ENCODE measurements at places on chromosomes 1 and 21. TPM values are rescaled to one million over a fixed set of nuclear protein-coding genes. Genes with fewer than 3 reads are reported as not detected.
A peak's percentile ranks its signal among the peaks of the same experiment; 100 is the strongest.

TCHH gene
- total RNA-seq, result 0.20 TPM

DNA sequence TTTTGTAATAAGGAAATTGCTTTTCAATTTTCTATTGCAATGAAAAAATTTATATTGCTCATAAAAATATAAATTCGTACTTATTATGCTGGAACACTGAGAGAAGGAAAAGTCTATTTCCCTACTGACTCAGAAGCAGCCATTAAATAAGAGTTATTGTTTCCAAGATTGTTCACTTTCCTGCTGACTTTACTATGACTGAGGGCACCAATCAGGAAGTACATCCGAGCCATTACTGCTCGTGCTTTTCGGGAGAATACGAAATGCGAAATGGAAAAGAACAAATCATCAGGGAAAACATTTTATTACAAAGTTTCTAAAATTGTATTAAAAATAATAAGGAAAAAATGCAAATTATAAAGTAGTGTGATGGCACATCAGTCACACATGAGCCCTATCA, 204.8 kb downstream of the AKT3 start:
- no peak for DNase-seq

NPR1 gene
- 69.4 TPM for total RNA-seq

KIF14 gene
- 0.23 TPM for total RNA-seq

TRPM2 gene
- total RNA-seq, result 10.0 TPM

C1QB gene
- 707 TPM for total RNA-seq

- no peak for DNase-seq
Measured at GRCh38 chr21:26389971-26390641, 183.0 kb downstream of the CYYR1 start.

- no peak for DNase-seq
Measured at GRCh38 chr1:153493343-153493960, 33.0 kb upstream of the S100A7 start.

DNA sequence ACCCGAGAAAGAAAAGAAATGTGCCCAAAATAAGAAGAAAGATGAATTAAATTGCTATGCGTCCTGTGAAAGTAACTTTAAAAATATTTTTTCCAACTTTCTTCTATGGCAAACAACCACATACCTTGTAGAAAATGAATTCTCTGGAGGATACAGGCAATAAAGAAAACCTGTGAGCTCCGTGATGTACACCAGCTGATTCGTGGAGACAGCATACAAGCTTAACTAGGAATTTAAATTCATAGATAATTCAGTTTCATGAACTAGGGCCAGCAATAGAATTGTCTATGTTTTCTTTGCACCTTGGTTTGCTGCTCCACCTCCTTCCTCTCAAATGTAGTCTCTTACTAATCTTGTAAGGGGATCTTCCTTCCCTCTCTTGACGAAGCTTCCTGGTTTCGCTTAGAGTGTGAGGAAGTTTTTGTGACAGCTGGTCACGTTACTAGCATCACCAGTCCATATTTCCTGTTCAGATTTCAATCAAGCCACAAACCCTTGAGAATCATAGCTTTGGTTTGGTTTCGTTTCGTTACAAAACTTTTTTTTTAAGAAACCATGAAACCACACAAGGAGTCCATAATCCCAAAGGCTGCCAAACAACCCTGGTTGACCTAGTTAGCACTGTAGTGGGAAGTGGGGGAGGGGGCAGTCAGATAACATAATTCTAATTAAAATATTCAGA, 35.8 kb downstream of the GREM2 start:
- DNase-seq, result no peak

LRIG2 gene
- 10.9 TPM for total RNA-seq

NR1I3 gene
- total RNA-seq, result not detected

GRCh38 chr1:5424802-5425703, 567.2 kb downstream of the NPHP4 start:
- no peak for DNase-seq

DNA sequence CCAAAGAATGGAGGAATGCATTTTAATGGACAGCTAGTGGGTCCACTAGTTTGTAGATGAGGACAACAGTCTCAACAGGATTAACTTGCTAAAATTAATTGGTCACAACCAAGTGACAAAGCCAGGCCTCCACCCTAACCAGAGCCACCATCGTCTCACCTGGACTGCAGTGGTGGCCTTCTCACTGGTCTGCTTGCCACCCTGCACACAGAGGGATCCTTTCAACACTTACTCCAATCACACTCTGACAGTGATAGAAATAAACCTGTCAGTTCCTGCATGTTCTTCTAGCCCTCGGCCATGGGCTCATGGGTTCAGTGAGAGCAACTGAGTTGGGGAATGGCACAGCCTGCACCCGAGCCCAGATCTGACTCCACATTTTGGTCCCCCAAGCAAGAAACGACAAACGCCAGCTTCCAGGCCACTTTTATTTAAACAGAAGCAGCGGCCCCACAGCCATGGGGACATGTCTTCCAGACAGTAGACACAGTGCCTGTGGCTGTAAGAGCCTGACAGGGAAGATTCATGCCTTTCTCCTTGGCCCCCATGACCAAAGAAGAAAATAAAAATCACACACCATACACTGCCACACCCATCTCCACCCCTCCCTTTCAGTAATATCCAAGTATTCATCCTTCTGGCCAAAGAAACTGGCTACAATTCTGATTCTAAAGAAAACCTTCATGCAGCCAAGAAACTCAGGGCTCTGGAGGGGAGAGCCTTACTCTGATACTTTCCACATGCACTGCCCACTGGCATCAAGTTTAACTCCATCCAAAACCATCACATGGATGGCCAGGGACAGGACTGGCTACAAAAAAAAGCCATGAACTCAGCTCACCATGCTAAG, 37.6 kb downstream of the DHCR24 start:
- peak; percentile 38 for DNase-seq

- DNase-seq, result no peak
Measured at GRCh38 chr1:9166289-9167235, 37.7 kb upstream of the GPR157 start.

DNA sequence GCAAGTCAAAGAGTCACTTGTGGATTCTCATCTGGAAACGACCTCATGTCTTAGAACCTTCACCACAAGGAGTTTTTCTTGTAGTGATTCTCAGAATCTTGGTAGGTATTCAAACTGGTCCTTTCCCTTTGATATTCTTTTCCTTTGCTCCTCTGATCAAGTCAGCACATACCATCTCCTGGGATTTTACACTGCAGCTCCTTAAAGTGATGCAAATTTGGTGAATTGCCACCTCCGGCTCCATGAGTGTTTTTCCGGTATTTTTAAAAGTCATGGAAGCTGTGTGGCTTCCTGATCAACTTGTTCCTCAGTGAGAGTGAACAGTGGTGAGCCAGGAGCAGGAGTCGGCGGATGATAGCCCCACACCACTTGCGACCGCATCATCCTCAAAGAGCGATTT, 182.1 kb upstream of the DAB1 start:
- DNase-seq, result no peak

- no peak for DNase-seq
Measured at GRCh38 chr1:89519779-89520358, 4.8 kb upstream of the LRRC8B start.

DNA sequence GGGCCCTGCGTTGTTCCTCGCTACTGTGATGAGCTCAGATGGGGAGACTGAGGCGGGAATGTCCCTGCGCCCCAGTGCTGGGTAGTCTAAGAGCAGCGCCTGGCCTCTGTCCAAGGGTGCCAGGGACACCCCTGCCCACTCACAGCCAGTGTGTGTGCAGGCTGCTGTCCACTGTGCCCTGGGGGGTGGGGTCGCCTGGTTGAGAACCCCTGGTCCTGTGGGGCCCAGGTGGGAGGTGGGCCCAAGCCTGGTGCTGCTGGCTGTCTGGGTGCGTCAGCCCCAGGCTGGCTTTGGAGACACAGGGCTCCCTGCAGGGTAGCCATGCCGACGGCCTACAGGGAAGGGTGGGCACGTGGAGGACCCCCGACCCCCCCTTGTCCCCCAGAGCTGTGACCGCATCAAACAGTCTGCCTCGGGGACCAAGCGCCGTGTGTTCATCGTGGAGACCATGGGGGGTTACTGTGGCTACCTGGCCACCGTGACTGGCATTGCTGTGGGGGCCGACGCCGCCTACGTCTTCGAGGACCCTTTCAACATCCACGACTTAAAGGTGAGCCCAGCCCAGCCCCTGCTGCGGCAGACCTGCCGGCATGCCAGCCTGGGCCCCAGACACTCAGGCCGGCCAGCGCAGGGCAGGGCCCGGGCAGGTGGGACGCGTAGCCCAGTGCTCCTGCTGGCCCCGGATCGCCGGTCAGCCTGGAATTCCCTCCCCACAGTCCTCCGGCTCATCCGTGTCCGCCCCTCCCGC, 14.9 kb downstream of the CFAP410 start:
- no peak for DNase-seq

B4GALT3 gene
- 35.7 TPM for total RNA-seq

C1orf141 gene
- total RNA-seq, result not detected

APOBEC4 gene
- total RNA-seq, result not detected

DNA sequence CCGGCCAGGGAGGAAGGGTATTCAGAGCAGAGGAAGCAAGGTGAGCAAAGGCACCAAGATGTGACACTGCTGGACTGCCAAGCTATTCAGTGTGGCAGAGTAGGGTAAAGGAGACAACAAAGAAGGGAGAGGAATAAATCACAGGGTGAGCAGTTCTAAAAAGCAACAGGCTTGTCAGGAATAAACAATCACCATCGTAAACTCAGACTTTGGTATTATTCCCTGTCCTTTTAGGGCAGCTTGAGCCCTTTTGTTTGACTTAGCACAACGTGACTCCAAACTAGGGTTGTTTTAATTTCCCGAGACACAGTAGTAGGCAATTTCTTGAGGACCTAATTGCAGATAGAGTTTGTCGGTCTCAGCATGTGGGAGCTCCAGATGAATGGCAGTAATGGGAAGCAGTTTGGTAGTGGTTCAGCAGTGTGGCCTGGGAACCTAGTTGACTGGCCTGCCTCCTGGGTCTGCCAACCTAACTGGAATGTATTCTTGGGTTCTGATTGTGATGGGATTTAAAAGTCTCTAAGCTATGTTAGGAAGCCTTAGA, 4.3 kb downstream of the CR1L start:
- DNase-seq, result no peak

GRCh38 chr1:173285048-173285447, 77.9 kb upstream of the TNFSF4 start:
- DNase-seq, result no peak

DNA sequence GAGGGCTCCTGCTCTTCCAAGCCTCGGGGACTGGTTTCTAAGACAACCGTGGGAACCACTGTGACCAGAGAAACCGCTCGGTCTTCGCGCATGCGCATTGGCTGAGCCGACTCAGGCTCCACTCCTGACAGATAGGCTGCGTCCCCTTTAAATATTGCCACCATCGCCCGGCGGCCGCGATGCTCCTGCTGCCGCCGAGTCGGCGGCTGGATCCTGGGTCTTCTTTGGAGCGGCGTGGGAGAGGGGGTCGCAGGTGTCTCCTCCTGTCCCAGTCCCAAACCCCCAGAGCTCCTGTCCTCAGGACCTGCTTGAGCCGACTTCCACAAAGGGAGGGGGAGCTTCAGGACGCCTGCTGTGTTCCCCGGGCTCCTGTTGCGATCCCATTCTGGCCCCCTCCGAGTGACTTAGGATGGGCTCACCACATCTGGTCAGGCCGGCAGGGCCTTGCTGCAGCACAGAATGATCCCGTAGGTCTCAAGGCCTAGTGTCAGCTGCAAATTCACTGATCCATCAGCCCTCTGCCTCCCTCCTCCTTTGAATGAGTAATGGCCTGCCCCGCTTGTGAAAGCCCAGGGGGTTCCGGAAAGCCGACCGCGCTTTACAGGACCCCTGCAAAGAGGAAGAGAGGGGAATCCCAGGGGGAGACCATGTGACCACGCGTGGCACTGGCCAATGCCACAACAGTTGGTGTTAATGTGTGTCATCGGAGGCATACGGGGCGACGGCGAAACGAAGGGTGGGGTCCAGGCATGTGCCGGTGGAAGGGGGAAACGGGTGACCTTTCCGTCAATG, 683.2 kb upstream of the TPTE start:
- DNase-seq, result peak; percentile 71

RGSL1 gene
- total RNA-seq, result not detected

DNA sequence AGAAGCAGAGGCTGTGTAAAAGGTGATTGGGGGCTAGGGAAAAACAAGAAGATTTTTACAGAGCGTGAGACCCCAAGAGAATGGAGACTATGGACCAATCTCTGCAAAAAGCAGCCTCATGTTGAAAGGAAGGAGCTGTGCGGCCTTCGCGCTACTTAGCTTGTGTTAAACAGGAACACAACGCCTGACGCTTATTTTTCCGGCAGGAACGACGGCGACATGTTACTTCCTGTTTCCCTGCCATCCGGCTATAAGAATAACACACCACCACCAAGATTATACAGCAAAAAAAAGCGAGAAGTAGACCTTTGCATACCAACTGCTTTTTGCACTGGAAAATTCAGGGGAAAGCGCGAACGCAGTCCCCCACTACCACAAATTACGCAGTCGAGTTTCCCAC, 272.7 kb downstream of the FAM72C start:
- no peak for DNase-seq

DNA sequence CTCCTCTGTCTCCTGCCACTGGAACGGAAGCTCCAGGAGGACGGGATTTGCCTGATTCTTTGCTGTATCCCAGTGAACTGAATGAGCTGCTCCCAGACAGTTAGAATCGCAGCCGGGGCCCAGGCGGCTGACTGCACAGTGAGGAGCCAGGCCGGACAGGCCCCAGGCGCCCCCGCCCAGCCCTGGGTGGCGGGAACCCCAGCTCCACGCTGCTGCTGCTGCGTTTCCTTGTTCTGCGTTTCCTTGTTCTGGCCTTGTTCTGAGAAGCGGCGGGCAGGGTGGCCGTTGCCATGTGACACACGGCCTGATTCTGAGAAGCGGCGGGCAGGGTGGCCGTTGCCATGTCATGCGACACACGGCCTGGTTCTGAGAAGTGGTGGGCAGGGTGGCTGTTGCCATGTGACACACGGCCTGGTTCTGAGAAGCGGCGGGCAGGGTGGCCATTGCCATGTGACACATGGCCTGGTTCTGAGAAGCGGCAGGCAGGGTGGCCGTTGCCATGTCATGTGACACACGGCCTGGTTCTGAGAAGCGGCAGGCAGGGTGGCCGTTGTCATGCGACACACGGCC, 56.2 kb downstream of the SLC37A1 start:
- DNase-seq, result peak; percentile 75

GBP4 gene
- total RNA-seq, result 32.9 TPM

Measured in upper lobe of right lung (tissue), 1 donor.